ENCODE measurements at places on chromosomes 4 and X. TPM values are rescaled to one million over a fixed set of nuclear protein-coding genes. Genes with fewer than 3 reads are reported as not detected.

DNA sequence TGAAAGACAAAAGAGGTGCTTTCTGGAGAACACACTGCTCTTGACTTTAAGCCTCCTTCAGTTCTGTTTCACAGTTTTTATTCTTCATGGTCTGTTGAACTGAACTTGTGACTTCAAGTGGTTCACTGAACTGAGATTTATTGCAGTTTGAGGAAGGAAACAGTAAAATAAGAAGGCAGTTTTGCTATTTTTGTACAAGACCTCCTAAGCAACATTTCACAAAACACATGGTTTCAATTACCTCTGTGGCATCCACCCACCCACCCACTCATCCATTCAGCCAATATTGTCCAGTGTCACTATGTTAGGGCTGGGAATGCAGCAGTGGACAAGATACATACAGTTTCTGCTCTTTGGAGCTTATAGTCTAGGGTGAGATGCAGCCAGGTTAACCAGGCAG, 131.3 kb downstream of the IL1RAPL2 start:
- no peak for DNase-seq

DNA sequence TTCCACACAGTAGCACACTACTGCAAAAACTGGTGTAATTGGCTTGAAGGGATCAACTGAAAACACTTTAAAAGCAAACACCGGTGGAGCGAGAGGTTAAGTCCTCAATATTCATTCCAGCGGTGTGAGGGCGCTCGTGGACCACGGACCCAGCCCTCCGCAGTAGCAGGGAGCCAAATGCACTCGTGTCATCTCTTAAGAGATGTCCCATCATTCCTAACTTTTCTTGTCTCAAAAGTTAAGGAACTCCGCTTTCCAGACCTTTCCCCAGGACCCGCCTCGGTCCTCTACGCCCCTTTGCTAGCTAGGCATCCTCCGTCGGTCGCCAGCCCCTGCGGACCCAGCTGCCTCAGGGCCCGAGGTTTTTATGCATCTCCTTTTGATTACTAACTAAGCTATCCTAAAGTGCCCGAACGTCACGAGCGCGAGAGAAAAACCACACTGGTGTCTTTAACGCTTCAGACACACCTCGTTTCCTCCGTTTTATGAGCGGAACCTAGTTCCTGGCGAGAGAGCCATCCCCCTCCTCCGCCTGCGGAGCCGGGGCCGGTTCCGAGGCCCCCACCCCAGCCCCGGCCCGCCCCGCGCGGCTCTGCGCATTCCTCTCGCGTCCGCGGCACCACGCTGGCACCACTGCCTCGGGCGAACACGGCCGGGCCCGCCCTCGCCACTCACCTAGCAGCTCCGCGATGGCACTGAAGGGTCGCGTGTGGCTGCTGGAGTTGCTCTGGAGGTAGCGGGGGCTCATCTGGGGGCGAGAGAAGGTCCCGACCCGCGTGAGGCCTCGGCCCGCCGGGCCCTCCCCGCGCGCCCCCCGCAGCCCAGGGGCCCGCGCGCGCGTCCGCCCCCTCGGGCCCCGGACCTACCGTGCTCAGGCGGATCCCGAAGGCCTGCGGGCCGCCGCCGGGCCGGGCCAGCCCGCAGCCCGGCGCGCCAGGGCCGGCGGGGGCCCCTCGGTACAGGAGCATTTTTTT, 723 bp downstream of the MORC4 start:
- peak; percentile 70 for DNase-seq

DNA sequence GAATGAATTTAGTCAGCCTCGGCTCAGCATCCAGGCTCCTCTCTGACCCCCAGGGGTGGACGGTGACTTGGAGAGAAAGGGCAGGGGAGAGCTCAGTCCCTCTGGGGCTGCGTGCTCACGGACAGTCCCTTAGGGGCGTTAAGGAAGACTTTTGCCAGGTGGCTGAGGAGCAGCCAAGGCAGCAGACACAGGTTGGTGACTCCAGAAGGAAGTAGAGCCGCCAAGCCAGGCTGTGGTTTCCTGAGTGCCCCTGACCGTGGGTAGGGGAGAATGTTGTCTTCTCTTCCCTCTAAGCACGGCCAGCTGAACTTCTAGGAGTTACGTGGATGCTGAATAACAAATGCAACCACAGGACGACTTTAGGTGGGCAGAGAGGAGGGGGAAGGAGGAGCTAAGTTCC, 91.0 kb upstream of the MTM1 start:
- DNase-seq: no peak

GRCh38 chr4:87419578-87420249, 2.7 kb upstream of the NUDT9 start:
- no peak for DNase-seq

- DNase-seq: no peak
Measured at GRCh38 chr4:170271723-170272122, 182.0 kb upstream of the AADAT start.

DNA sequence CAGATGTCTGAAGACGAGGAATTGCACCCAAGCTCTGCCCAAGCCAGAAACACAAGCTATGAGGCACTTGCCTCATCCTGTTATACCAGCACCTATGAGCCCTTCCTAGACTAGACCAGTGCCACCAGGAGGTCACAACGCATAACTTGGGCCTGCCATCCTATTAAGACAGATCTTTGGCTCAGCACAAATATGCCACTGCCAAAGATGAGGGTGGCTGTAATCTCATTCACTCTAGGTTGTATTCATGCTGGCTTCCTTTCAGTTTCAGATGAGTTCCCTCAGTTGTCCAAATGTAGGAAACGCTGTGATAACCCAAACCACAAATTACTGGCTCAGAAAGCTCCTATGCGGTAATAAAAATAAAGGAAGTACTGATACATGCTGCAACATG, 76.5 kb upstream of the CITED1 start:
- no peak for DNase-seq

DNA sequence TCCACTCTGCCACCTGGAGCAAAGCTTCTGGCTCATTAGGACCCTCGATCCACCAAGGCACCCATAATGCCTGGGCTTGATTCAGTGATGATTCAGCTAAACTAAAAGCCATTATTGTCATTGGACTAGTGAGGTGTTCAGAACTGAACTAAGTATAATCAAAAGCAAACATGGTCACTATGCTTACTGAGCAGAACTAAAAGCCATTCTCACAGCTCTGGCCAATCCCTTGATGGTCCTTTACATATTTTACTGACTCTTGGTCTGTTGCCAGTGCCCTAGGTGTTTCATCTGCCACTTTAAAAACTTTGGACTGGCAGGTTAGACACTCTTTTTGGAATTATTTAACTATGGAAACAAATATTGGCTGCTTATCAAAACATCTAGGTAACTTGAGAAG, 703.5 kb downstream of the FAT4 start:
- no peak for DNase-seq

GRCh38 chr4:184097241-184097605, 120.5 kb downstream of the ENPP6 start:
- peak; percentile 95 for DNase-seq

DNA sequence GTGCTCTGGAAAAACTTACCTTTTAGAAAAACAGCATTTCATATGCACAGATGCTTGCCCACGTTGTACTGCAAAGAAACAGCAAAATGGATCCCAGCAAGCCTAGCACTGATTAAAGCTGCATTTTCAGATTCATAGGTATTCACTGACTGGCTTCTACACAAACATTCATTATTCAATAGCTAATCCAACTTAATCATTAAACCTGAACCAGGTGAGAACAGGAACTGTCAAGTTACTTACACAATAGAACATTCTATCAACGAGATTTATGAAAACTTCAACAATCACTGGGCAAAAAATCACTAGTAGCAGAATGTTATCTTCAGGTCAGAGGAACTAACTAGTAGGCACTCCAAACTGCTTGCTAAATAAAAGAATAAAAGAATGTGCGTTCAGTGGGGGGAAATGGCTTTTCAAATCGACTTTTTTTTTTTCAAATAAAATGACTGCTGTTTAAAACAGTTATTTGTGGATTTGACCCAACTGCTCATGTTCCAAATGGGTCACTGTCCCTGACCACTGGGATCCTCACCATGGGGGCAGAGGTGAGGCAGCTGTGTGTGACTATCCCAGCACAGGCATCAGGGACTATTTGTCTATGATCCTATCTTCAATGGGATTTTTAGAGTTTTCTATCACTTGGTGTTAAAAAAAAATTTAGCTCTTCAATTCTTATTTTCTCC, 42.3 kb downstream of the STX18 start:
- no peak for DNase-seq

GRCh38 chr4:74012130-74012529, 13.7 kb upstream of the CXCL5 start:
- no peak for DNase-seq

- no peak for DNase-seq
Measured at GRCh38 chr4:172776203-172776861, 392.3 kb upstream of the GALNT7 start.

- no peak for DNase-seq
Measured at GRCh38 chrX:15398874-15399273, 14.7 kb upstream of the VEGFD start.

DNA sequence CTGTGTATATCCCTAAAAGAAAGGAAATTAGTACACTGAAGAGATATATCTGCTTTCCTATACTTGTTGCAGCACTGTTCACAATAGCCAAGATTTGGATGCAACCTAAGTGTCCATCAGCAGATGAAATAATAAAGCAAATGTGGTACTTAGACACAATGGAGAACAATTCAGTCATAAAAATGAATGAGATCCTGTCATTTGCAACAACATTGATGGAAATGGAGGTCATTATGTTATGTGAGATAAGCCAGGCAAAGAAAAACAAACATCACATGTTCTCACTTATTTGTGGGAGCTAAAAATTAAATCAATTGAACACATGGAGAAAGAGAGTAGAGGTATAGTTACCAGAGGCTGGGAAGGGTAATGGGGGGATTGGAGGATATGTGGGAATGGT, 611.9 kb downstream of the STPG2 start:
- no peak for DNase-seq

DNA sequence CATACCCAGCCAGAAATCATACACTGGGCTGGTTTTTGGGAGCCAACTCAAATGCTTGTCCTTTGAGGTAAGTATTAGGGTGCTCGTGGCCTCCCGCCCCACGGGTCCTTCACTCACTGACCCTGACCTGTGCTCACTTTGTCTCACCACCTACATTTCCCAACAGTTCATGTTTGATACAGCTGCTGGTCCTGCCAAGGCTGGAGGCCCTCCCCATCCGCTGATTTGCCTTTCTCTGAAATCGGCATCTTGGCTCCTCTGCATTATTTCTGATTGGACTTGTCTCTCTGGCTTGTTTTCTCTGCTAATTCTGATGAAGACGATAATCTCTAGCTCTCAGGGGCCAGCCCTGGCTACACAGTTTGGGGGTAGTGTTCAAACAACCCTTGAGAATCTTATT, 70.2 kb downstream of the SORBS2 start:
- no peak for DNase-seq

DNA sequence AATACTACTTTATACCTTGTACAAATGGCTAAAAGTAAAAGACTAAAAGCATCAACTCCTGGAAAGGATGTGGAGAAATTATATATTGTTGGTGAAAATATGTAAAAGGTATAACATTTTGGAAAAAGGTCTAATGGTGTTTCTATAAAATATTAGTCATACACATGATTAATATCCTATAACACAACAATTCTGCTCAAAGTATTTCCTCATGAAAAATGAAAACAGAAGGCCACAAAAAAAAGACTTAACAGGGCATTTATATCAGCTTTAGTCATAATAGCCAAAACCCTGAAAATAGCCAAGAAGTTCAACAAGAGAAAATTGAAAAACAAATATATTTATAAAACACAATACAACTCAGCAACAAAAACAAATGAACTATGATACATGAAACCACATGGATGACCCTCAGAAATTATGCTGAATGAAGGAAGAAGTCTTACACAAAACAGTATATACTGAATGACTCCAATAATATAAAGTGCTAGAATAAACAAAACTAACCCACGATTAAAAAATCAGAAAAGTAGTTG, 38.8 kb downstream of the TBCK start:
- DNase-seq: no peak

- no peak for DNase-seq
Measured at GRCh38 chr4:98939438-98939837, 10.5 kb upstream of the EIF4E start.

DNA sequence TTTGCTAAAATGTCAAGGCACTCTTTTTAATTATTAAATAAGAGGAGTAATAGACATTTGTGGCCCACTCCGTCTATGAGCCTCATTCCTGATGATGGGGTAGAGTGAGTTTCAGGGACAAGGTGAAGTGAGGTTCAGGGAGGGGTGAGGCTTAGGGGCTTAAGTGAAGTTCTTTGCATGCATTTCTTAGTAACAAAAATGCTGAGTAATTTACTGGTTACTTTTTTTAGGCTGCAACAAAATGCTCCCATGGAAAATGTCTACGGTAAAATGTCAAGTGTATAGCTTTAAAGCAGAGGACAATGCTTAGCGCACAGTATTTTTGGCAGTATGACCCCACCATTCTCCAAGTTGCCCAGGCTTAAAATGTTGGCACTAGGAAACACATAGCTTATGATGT, 2.0 kb upstream of the USO1 start:
- no peak for DNase-seq

GRCh38 chrX:118548841-118549240, 53.2 kb downstream of the DOCK11 start:
- DNase-seq: no peak

DNA sequence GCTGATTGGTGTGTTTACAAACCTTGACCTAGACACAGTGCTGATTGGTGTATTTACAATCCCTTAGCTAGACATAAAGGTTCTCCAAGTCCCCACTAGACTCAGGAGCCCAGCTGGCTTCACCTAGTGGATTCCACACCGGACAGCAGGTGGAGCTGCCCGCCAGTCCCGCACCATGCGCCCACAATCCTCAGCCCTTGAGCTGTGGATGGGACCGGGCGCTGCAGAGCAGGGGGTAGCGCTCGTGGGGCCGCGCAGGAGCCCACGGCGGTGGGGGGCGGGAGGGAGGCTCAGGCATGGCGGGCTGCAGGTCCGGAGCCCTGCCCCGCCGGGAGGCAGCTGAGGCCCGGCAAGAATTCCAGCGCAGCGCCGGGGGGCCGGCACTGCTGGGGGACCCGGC, 30.7 kb downstream of the MEPE start:
- DNase-seq: no peak

DNA sequence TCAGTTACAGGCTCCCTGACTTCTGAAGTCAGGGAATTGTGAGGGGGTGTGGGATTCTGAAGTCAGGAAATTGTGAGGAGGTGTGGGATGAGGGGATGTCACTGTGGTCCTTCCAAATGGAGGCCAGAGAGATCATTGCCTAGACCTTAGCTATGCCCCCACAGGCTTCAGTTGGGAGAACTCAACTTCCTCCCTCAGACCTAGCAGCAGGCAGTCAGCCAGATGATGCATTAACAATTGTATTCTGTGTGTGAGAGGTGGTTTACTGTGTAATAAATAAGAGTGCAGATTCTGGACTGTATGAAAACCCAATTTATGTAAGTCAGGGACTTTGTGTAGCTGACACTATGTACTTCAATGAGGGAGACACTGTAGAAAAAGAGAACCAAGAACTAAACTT, 65.7 kb downstream of the FREM3 start:
- DNase-seq: no peak

GRCh38 chr4:128796934-128797333, 12.6 kb upstream of the JADE1 start:
- DNase-seq: no peak

- no peak for DNase-seq
Measured at GRCh38 chr4:168831585-168831918, 178.5 kb downstream of the CBR4 start.

PABPC5 gene
- total RNA-seq: 2.6 TPM

NPNT gene
- 1.3 TPM for total RNA-seq

ERAS gene
- not detected for total RNA-seq

SPARCL1 gene
- 0.26 TPM for total RNA-seq

FGFR3 gene
- 108 TPM for total RNA-seq

DYNLT3 gene
- total RNA-seq: 15.4 TPM

TXK gene
- 0.68 TPM for total RNA-seq

All from endodermal cell (in vitro differentiated cells).